ENCODE measurements at places on chromosomes 7 and 10.

- no peak for ATAC-seq
Measured at GRCh38 chr7:150420242-150420641, 30.2 kb upstream of the GIMAP8 start.

DNA sequence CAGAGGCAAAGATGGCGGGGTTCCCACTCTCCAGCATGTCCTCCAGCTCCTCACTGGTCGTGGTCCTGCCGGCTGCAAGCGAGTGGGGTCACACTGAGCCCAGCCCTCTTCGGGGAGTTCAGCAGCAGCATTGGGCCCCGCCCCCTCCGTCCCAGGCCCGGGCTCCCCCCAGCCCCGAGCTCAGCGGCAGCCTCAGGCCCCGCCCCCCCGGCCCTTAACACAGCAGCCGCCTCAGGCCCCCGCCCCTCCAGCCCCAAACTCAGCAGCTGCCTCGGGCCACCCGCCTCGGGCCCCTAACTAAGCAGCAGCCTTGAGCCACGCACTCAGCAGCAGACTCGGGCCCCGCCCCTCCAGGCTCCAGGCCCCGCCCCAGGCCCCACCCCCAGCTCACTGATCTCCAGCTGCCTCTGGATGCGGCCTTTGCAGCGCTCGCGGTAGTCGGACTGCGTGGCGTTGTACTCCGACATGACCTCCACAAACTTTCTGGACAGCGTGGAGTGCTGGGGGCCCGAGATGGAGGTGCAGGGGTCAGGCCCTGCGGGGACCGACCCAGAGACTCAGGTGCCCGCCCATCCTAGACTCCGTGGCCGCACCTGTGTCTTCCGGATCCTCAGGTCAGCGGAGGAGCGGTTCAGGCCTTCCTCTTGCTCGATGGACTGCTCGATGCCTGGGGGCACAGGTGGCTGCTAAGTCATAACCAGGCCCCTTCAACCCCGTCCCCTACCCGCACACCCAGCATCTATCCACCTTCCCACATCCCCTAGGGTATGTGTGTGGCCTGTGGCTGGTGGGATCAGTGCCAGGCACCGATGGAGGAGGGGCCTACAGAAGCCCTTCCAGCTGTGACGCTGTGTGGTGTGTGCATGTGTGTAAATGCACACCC lies 15.5 kb downstream of the STX1A start:
- peak; percentile 57 for ATAC-seq

GRCh38 chr7:2105917-2106316 lies 126.8 kb downstream of the MAD1L1 start:
- peak; percentile 36 for ATAC-seq

- no peak for ATAC-seq
Measured at GRCh38 chr7:11188529-11189310, 215.0 kb downstream of the PHF14 start.

DNA sequence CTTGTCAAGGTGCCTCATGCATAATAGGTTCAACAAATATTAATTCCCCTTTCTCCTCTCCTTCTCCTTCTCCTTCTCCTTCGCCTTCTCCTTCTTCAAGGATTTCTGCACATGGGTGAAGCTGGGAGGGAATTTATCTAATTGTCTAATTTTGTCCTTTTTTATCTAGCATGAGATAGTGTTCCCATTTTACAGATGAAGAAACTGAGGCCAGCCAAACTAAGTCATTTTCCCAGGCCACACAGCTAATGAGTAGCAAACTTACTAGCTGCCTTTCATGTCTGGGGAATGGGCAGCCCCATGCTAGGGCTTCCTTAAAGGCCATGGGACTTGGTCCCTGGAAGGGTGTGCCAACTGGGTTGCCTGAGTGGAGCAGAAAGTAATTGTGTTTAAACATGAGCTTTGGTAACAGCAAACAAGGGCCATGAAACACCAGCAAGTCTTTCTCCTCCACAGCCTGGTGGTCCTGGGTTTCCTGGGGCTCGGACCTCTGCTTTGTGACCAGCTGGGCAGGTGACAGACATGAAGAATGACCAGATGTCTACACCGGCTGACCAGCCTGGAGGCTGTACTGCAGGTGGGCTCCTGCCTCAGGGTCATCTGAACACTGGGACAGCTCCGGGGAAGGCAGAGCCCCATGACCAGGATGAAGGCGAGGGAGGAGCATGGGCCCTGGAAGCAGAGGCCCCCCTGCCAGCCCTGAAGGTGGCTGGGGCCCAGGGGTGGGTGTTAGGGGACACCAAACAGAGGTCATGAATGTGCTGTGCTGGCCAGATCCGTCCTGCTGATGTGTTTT lies 138.0 kb downstream of the PTPN20 start:
- ATAC-seq, result no peak

DNA sequence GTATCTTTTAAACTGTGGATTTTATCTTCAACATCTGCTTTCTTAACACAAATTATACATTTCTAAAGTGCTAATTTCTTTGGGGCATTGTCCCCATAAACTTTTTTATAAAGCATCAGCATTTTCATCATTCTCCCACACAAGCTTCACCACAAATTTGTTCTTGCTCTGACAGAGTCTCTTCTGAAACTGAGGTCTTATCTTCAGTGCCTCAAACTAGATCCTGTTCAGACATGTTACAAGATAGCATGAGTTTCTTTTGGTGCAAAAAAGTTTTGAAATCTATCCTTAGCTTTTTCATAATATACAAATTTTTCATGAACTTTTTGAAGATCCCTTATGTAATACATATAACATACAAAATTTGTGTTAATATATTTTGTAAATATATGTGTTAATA lies 346.6 kb downstream of the IPMK start:
- no peak for ATAC-seq

DNA sequence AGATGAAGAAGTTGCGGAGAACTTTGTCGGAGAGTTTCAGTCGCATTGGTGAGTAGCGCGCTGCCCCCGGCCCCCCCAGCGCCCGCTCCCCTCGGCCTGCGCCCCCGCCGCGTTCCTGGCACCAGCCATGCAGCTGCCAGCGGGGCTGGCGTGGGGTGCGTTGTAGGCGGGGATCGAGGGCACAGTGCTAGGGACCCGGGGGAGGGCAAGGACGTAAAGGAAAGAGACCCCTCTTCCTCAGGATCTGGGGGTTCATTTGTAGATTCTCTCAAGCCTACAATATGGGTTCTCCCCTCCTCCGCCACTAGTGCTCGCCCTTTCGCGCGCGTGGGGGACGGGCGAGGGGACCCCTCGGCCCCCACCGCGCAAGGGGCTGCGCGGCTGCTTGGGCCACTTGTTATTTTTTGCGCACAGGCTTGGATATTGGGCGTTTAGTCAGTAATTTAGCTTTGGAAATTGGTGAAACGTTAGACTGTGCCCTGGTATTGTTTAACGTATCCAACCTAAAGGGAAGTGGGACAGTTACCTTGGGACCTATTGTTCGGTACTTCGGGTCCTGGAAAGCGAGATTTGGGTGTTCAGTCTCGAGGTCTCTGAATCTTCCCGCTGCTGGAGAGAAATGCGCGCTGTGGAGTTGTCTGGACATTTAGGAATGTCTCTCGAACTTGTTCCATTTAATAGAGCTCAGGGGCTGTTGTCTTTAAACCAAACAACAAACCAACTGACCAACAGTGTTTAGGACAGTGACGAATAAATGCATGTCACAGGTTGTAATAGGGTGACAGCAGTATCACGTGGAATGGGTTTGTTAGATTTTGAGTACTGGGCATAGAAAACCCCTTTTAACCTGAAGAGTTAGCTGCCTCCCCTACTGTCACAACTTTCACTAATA lies 796 bp downstream of the CDK14 start:
- peak; percentile 8 for ATAC-seq

DNA sequence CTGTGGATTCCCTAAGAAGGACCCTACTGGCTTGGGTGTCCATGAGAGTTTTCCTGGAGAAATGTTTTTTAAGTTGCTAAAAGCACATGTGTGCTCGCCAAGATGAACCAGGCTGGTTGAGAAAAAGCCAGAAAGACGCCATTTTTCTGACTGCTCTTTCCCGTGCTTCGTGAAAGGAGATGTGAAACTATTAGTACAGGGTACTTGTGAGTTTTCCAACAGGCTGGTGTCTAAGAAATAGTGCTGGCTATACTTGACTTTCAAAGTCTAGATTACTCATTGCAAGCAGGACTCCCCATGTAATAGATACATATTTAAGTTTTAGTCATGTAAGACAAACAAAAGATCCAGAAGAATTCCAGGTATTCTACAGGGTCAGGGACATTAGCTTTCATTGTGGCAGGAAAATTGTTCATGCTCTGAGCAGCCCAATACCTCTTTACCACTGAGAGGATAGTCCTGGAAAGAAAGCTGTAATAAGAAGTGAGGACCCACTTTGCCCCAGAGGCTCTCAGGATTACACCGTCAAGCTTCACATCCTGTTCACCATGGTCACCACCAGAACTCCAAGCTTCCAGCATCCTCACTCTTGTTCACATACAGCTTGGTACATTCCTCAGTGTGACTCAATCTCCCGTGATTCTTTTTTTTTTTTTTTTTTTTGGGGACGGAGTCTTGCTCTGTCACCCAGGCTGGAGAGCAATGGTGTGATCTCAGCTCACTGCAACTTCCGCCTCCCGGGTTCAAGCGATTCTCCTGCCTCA lies 43.8 kb upstream of the ICA1 start:
- ATAC-seq, result no peak

- ATAC-seq, result no peak
Measured at GRCh38 chr7:157602156-157602555, 265.4 kb downstream of the DNAJB6 start.

DNA sequence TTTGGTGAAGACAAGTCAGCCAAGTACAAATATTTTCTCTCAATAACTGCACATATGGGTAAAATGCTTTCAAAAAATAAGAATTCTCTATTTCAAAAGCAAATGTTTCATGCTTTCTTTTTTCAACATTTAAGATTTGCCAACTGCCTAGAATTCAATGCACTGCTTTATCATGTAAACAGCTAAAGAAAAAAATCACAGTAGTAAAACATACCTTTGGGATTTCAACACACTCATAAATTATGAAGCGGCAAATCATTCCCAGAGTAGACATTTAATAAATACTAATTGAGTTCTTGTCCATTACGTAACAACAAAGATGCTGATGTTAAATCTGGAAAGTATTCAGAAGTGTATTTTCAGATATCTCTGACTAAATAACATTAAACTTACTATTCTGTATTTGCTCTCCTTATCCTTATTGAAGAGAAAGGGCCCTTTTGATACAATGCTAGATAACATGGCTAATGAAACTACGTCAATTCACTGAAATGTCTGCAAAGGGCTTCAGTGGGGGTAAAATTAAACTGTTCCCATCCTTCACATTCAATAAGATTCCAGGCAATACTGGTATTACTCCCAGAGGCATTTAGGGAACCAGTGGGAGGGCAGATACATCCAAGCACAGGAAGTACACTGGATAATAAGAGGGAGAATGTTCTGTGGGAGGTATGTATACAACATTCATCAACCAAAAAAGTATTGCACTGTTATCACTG lies 13.9 kb downstream of the NAPEPLD start:
- no peak for ATAC-seq

Measured in motor neuron (in vitro differentiated cells).